ENCODE measurements at places on chromosomes 4 and X.

GRCh38 chrX:133362538-133362937 lies 52.8 kb downstream of the GPC4 start:
- no peak for DNase-seq

DNA sequence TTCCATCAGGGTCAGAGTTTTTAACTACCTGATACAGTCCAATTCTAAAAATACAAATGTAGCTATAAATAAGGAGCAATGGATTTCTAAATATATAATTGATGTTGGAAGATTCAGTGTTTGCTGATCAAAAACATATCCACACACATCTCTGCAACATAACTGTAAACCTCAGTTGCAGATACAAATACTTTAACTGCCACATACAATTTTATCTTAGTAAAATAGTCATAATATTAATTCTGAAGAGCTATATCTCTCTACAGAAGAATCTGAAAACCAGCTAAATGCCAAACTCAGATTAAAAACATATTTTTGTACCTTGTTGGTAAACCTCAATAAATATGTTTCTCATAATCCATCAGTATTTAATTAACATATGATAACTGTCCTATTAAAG lies 674.3 kb upstream of the INTU start:
- DNase-seq, result no peak

DNA sequence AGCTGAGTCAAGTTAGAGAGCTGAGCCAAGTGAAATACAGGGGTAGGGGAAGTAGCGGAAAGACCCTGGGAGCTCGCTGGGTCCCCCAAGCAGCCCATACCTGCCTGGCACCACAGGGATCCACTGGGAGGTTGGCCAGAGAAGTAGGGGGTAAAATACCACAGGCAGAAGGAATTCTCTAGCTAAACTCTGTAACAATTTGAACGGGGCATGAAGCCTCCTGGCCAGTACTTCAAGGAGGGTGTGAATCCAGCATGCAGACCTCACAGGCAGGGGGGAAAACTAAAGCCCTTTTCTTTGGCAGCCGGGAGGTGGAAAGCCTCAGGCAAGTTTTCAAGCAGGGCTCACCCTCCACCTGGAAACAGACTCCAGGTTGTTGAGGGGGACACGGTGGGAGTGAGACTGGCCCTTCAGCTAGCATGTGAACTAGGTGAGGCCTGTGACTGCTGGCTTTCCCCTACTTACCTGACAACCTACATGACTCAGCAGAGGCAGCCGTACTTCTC lies 3.7 kb upstream of the UGT2A1 start:
- no peak for DNase-seq

GRCh38 chrX:41707218-41707617 lies 16.8 kb upstream of the GPR82 start:
- DNase-seq, result no peak

DNA sequence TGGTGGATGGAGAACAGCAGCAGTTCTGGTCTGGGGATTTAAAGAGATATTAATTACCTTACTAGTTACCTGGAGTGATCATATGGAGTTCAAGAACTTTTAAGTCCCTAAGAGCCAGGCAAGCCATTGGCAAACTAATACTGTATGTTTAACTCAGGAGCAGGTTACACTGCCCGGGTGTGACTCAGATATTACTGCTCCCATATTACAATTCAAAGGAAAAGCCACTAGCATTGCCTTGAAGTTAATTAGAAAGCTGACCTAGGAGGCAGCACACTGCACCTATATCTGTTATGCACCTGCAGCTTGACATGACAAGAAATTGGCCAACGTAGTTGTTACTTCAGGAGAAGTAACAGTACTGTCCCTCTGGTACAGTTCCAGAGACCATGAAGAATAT lies 47.2 kb downstream of the GRK4 start:
- DNase-seq, result no peak

- DNase-seq, result no peak
Measured at GRCh38 chr4:130368668-130369067, 1272.7 kb downstream of the C4orf33 start.

- DNase-seq, result no peak
Measured at GRCh38 chrX:119503484-119503861, 35.2 kb downstream of the SLC25A5 start.

DNA sequence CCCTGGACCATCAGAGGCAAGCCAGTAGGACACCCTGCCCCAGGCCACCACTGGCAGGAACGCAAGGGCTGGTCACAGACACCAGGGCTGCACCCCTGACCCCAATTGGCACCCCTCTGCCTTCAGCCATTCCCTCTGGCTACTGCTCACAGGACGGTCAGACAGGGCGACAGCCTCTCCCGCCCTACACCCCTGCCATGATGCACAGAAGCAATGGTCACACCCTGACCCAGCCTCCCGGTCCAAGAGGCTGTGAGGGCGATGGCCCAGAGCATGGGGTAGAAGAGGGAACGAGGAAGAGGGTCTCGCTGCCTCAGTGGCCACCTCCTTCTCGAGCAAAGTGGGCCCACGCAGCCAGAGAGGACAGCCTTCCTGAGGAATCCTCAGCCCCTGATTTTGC lies 143.5 kb downstream of the SOWAHB start:
- no peak for DNase-seq

All from NCI-H510A (cell line).